ENCODE measurements at places on chromosomes 7 and 10.
A peak's percentile ranks its signal among the peaks of the same experiment; 100 is the strongest.

GRCh38 chr7:70237831-70238575, 639.7 kb downstream of the AUTS2 start:
- DNase-seq: no peak

DNA sequence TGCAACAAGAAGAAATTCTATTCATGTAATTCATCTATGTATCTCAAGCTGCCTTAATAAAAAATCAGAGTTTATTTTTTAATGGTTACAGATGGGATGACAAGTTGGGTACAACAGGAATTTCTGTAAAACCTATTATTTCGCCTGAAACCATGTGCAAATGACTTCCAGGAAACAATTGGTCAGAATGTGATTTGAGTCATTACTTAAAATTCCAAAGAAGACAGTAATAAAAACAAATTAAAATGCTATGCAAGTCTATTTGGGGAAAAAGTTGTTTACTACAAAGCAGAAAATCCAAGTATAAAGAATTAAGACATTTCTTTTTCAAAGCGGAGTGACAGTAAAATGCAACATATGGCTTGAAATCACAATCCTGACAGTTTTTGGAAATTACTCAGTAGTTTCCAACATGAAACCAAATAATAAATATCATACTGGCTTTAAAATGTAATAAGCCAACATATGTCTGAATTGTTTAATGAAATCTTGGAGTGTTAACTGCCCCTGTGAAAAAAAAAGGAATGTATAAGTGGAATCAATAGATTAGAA, 41.5 kb upstream of the SEMA3C start:
- no peak for DNase-seq

DNA sequence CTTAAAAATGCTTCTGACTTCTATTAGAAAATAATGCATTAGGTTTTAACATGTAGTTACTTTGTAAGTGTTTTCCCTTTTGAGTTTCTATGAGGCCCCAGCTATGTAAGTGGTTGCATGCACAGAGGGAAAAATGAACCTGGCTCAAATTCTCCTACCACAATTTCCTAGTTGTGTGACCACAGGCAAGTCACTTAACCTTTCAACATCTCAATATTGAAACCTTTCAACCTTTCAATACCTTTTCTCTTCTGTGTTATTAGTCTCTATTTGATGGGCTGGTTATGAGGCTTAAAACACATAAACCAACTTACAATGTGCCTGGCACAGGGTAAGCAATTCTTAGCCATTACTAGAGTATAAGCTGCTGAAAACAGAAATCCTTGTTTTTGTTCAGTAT, 203.0 kb downstream of the KCND2 start:
- DNase-seq: no peak

DNA sequence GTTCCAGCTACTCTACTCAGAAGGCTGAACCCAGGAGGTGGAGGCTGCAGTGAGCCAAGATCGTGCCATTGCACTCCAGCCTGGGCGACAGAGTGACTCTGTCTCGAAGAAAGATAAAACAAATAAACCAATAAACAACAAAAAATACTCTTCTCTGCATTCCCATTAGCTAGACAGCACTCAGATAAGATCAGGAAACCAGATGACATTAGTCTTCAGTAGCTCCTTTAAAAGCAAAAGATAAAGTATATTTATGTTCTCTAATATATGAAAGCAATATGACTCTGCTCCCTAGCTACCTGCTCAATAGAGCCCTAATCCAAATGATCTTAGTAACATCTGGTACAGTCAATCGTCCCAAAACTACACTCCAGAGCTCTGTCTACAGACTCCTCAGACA, 212.9 kb downstream of the ELMO1 start:
- DNase-seq: no peak

DNA sequence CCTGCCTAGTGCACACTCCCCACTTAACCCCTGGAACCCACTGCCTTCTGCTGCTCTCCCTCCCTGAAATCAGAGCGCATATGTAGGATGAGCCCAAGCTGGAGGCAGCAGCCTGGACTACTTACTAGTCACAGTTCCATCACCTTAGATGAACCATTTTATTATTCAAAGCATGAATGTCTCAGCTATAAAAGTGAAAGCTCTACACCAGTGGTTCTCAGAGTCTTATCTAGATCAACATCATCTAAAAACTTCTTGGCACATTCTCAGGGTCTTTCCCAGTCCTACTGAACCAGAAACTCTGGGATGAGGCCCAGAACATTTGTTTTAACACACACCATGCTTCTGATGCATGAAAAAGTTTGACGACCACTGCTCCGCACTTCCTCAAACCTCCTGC, 100.3 kb upstream of the ANK3 start:
- DNase-seq: no peak

DNA sequence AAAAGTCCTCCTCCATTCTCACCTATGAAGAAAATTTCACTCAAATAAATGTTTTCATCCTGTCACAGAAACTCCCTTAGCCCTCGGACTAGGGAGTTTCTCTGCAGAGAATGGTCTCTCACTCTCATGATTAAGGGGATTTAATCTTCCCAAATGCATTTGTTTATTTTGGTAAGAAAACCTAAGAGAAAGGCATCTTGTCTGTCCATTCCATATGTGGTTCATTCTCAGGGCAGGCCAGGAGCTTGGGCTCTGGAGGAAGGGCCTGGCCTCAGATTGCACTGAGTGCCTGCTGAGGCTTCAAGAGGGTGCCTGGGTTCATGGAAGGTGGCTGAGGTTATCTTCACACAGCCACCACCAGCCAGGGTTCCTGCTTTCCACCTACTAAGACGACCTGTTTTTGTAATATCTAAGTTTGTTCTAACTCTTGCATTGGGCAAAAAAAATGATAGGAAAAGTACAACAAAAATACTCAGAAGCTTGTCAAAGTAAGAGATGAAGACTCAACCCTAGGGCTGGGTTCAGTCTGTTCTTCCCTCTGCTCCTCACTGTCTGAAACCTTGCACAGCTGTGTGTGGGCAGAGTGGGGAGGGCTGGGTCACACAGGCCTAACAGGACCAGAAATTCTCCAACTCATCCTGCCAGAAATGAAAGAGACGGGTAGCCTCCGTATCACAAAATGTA, 186.7 kb downstream of the CXCL12 start:
- no peak for DNase-seq

DNA sequence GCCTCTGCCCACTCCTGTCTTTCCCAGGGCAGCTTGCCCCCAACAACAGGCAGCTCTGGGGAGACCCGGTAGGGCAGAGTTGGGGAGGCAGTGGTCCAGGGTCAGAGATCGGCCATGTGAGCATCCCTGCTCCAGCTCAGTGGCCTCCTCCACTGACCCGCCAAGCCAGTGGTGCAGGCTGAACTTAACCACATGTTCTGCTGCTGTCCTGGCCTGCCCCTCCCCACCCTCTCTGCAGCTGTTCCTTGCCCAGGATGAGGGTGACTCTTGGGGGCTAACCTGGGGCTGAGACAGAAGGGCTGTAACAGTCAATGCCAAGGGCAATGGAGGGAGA, 349.3 kb downstream of the PLXNA4 start:
- DNase-seq: no peak

GRCh38 chr10:6780008-6780677, 200.1 kb upstream of the PRKCQ start:
- DNase-seq: no peak

GRCh38 chr10:29737074-29737593, 102.4 kb upstream of the SVIL start:
- DNase-seq: no peak

GRCh38 chr7:38463277-38464225, 167.6 kb downstream of the AMPH start:
- no peak for DNase-seq

GRCh38 chr10:59206204-59206720, 29.8 kb downstream of the PHYHIPL start:
- DNase-seq: no peak

DNA sequence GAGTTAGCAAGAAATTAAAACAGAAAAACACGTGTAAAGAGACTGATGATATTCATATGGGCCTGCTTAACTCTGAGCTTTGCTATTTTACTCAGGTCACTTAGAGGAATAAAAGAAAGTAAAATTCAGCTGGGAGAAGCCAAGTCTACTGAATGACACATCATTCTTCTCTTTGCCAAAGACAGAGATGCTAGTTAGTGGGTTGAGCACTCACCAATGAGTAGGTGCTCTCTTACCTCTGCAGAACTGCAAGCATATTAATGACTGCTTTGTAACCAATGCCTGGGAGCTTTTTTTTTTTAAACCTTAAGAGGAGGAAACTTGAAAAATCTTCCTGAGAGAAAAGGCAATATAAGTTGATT, 44.8 kb upstream of the BAMBI start:
- no peak for DNase-seq

- peak; percentile 29 for DNase-seq
Measured at GRCh38 chr7:45682836-45683555, 108.8 kb downstream of the ADCY1 start.

DNA sequence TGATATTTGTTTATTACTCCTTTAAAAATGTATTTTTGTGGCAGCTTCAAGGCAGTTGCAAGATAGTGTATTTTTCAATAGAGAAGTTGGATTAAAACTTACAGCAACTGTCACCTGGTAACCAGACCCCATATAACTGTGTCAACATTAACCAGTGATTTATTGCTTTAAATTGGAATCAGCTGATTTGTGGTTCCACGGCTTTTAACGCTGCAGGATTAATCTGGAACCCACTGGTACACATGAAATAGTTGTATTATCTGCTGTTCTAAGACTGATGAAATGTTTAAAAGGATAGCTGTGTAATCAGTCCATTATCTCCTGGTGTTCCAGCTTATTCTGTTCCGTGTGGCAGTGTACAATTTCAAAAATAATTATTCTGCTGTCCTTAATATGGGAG, 180.2 kb downstream of the CELF2 start:
- DNase-seq: no peak

GRCh38 chr10:76336213-76336963, 905.0 kb downstream of the LRMDA start:
- DNase-seq: no peak

- no peak for DNase-seq
Measured at GRCh38 chr10:112335868-112336265, 38.0 kb upstream of the ACSL5 start.

GRCh38 chr7:69882269-69882668, 284.0 kb downstream of the AUTS2 start:
- DNase-seq: no peak

DNA sequence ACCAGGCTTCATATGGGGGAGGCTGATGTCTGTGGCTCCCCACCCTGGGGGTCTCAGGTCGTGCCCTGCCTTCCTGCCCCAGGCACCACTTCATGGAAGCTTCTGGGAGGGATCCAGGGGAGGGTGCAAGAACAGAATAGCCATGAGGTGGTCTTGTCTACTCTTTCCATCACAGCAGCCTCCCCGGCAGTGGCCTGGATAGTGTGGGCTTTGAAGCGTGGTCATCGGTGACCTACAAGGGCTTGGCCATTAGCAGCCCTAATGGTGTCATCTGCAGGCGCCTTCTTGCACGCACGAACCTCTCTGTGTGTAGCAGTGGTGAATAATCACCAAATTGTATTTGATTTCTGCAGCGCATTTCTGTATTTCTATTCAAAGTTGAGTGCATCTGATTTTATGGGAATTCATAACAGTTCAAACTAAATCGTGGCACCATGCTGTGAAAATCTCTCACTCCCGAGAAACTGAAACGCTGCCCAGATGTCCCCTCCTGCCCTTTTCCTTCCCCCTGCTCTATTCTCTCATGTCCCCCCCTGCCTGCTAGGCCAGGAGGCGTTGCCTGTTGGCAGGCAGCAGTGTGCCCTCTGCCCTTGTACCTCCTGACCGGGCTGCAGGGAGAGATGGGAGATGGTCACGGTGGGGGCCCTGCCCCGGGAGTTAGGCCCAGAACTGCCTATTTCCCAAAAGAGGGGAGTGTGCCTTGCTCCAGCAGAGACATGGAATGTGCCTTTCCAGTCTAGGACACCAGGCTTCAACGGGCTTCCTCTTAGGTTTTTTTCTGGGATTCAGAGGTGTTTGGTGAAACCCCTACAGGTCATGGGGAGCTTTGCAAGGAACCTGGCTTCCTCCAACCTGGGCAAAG, 34.8 kb downstream of the CDH23 start:
- DNase-seq: no peak

DNA sequence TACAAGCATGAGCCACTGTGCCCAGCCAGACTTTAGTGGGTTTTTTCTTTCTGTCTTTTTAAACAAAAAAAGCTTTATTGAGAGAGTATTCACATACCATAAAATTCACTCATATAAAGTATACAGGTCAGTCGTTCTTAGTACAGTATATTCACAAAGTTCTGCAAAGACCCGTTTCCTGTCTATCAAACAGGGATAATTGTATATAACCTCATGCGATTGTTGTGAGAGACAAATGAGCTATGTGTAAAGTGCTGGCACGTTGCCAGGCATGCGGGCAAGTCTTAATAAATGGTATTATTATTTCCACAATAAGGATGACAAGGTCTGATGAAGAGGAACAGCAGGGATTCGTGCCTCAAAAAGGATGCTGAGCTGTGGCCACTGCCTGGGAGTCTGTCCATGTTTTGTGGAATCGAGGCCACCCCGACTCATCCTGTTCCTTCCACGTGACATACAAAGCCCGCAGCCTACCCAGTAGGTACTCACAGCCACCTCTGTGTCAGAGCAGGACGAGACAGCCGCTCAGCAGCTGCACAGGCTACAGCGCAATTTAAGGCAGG, 51.6 kb downstream of the SMKR1 start:
- DNase-seq: no peak

DNA sequence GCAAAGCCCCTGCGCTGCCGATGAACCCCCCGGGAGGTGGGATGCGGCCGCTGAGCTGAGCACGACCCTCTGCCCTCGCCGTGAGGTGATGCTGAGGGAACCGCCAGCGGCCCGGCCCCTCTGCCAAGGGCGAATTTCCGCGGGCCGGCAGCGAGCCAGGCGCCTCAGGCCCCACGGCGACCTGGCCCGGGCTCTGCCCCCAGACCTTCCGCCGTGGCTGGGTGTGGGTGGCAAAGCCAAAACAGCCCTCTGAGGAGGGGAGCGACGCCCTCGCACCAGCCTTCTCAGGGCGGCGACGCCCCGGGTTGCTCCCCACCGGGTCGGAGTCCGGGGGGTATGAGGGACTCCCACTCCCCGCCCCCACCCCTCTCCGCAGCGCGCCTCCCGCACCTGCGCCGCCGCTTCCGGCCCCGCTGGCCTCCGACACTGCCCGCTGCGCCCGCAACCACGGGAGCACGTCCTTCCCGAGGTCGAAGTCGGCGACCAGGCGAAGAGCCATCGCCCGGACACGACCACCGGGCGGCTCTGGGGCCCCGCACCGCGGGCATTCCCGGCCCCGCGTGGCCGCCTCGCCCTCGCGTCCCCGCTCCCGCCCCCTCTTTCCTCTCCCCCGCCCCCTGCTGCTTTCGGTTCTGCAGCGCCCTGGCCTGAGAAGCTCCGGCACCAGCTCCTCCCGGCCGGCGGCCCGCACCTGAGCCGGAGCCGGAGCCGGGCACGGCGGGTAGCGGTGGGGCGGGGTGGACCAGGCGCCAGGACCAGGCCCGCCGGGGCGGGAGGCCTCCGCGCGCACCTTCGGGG, at the start of gene GSAP:
TSS of gene GSAP (minus strand) at position 527 of the 798 bp plus-strand sequence. CDS start at position 499, 28 bp downstream.
- peak; percentile 37 for DNase-seq

GRCh38 chr10:85961073-85961472, 405.5 kb downstream of the GRID1 start:
- no peak for DNase-seq

Measured in tibial artery (tissue), 4 donors.